ENCODE measurements at places on chromosomes 1 and 21.
A peak's percentile ranks its signal among the peaks of the same experiment; 100 is the strongest.

DNA sequence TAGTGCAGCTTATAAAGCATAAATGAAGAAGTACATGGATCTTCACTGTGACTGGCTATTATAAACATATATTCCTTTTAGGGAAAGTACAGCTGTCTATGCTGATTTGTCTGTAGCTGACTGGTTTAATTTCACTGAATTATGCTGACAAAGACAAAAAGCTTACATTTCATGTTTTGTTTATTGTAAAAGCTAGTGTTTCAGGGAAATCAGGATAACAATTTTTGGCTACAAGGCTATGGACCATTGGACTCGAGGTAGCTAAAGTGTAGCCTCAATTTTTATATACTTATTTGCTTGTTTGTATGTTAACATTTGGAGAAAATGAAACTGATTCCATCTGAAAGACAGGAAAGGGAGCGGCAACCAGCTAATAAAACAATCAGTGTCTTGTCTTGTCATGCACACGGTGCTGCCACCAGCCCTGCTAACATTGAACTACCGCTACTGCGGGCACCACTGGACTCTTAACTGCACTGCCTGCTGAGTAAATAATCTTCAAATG, 480.2 kb downstream of the COL11A1 start:
- DNase-seq = no peak

DNA sequence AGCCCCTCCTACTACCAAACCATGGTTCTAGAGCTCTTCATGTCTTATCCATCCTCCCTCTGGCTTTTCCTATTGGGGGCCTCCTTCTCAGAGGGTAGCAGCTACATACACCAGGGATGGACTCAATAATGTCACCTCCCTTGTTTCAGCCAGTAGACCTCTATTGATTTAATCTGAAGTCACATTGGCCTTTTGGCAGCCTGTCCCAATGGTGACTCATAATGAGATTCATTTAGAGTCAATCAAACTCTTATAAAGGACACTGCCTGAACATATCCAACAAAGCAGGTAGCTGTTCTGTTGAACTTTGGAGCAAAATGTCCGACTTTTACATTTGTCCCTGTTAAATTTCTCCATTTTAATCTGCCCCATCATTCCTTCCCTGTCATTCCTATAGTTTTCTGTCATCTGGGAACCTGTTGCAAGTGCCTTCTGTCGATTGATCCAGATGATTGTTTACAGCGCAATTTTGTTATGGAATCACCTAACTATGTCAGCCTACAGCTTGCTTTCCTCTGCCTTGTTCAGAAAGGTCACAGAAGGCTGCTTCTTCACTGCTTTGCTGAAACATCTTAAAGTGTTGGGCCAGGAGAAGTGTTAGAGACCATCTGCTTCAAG, 105.9 kb downstream of the ETS2 start:
- DNase-seq = no peak

DNA sequence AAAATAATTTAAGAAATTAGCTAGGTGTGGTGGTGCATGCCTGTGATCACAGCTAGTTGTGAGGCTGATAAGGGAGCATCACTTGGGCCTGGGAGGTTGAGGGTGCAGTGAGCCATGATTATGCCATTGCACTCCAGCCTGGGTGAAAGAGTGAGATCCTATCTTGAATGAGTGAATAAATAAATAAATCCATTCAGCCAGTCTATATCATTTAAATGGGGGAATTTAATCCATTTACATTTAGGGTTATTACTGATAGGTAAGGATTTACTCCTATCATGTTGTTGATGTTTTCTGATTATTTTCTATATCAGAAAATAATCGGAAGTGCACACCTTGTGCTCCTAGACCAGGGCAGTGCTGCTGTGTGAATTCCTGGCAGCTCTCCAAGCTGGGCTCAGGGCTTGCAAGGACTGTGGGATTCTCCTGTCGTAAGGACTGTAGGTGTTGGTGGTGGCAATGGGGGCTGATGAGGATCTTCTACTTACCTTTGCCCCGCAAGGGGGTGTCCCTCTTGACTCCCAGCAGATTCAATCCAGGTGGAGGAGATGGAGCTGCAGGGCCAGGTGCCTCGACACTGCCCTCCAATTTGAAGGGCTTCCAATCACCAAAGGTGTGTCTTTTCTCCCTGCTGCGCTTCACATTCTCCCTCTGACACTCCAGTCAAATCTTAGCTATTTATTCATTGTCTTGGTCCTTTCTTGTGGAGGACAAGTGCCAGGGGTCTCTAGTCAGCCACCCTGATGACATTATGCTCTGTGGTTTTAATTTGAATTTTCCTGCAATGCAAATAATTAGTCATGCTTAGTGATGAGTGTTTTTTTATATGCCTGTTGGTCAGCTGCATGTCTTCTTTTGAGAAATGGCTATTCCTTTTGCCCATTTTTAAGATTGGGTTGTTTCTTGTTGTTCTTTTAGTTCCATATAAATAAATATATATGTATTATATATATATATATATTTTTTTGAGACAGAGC, 14.1 kb upstream of the TRAPPC10 start:
- DNase-seq = no peak

GRCh38 chr1:16351994-16352841, at the start of gene FBXO42:
FBXO42 (minus strand) TSS chr1:16352480; CDS start chr1:16315418, 37,062 bp downstream.
- DNase-seq = peak; percentile 93

- no peak for DNase-seq
Observed at GRCh38 chr1:21620496-21620895, 48.7 kb downstream of the RAP1GAP start.

GRCh38 chr1:64302194-64302593, 98.8 kb downstream of the UBE2U start:
- no peak for DNase-seq

- peak; percentile 87 for DNase-seq
Observed at GRCh38 chr1:173064011-173064410, 13.3 kb upstream of the TNFSF18 start.

GRCh38 chr1:39462074-39462473, 29.4 kb upstream of the BMP8A start:
- no peak for DNase-seq

GRCh38 chr1:110570307-110570706, 35.9 kb downstream of the KCNA2 start:
- DNase-seq = no peak

- no peak for DNase-seq
Observed at GRCh38 chr1:157107702-157108101, 8.1 kb upstream of the ETV3L start.

- DNase-seq = no peak
Observed at GRCh38 chr1:183226963-183227362, 40.9 kb downstream of the LAMC2 start.

DNA sequence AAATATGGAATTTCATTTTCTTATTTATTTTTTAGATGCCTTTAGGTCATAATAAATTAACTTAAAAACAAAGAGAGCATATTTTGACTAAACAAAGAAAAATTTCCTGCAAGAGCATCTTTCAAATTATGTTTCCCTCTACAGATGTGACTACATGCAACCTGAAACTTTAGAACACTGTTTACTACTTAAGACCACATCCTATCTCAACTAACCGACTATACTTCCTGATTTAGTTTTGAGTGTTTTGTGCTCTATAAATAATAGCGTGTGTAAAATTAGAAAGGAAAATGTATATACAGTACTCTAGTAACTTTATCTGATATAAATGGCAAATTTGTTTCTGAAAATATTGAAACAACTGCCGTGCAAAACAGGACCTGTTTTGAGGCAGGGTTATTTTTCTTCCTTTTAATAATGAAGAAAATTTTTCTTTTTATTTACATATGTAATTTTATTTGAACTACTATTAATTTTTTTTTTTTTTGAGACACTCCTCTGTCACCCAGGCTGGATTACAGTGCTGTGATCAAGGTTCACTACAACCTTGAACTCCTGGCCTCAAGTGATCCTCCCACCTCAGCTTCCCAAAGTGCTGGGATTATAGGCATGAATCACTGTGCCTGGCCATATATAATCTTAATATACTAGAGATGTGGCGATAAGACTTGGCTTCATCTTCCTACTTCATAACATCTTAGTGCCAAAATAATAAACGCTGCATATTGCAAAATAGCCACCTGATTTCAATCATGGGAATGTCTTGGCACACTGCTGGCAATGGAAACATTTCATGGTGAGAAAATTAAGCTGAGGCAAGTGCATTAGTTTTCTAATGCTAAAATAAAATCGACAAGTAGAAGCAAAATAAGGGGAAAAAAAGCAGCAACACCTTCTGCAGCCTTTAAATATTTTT, 12.3 kb downstream of the ZRANB2 start:
- no peak for DNase-seq

GRCh38 chr1:37797750-37798345, 4.2 kb downstream of the MANEAL start:
- no peak for DNase-seq

GRCh38 chr1:18734461-18735223, 104.0 kb downstream of the PAX7 start:
- no peak for DNase-seq

- no peak for DNase-seq
Observed at GRCh38 chr1:27567146-27567526, 36.8 kb downstream of the AHDC1 start.

All from lung microvascular endothelial cell (primary cell).